ENCODE measurements at places on chromosomes 11 and 22. TPM values are rescaled to one million over a fixed set of nuclear protein-coding genes. Genes with fewer than 3 reads are reported as not detected.

DNA sequence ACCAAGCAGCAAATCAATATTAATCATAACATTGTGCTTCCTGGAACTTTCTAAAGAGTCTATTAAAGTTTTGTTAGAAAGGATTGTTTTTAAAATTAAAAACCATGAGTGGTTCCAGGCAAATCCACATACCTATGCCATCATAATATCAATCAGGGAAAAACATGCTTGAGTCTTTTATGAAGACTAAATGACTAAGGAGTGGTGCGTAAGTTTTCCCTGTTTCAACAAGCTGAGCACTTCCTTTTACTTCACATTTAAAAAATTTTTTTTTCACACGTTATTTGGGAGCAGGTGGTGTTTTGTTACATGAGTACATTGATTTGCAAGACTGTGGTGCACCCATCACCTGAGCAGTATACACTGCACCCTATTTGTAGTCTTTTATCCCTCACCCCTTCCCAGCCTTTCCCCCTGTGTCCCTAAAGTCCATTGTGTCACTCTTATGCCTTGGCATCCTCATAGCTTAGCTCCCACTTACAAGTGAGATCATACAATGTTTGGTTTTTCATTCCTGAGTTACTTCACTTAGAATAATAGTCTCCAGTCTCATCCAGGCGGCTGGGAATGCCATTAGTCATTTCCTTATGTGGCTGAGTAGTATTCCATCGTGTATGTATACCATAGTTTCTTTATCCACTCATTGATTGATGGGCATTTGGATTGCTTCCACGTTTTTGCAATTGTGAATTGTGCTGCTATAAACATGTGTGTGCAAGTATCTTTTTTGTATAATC, 1190.3 kb upstream of the RAG2 start:
- H3K27ac ChIP-seq, result no peak overlapping the region
- H3K4me1 ChIP-seq, result no peaks in the 10 kb centered on the region
- no peaks in the 10 kb centered on the region for H3K36me3 ChIP-seq

GRCh38 chr11:73493956-73494598, 103.8 kb downstream of the FAM168A start:
- no peak for DNase-seq
- no peak overlapping the region for H3K4me3 ChIP-seq
- H3K36me3 ChIP-seq, result no peaks in the 10 kb centered on the region
- H3K4me1 ChIP-seq, result no peaks in the 10 kb centered on the region

GCAT gene
- 3.8 TPM for total RNA-seq

DNA sequence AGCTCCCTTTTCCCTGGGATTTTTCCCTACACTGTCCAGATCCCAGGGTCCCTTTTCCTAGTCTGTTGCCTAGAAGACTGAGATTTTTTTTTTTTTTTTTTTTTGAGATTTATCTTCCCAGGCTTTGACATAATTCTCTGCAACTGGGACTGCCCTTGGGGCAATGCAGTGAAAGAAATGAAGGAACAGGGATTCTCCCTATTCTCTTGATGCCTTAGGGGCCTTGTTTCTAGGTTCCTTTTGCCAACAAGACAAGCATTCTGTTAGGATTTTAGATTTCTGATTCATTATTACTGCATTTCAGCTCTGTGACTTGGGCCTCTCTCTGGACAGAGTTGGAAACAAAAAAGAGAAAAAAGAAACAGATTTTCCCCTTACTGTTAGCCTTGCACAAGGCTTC, 47.3 kb downstream of the QSER1 start:
- H3K27me3 ChIP-seq, result no peaks in the 10 kb centered on the region
- H3K27ac ChIP-seq, result no peak overlapping the region
- no peak overlapping the region for H3K4me3 ChIP-seq
- DNase-seq, result no peak
- H3K4me1 ChIP-seq, result no peaks in the 10 kb centered on the region

DNA sequence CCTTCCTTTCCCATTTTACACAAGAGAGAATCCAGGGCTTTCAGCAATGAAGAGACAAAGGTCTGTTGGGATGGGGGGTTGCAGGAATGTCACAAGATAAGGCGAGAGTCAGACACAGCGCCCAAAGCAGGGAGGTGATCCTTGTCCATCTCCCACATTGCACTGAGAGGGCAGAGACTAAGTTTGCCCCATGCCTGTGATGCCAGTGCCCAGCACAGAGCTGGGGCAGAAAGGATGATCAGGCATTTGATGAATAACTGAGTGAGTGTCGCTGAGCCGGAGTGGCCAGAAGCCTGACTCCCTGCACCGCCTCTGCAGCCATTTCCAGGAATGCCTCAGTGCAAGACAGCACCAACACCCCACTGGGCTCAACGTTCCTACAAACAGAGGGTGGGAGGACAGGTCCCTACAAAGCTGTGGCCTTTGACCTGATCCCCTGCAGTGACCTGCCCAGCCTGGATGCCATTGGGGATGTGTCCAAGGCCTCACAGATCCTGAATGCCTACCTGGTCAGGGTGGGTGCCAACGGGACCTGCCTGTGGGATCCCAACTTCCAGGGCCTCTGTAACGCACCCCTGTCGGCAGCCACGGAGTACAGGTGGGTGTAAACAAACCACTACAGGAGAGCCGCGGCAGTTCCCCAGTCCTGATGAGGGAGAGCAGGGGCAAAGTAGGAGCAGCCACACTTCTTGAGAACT, 2.3 kb downstream of the UPK3A start:
- H3K4me1 ChIP-seq, result peaks cover 8% of the 10 kb centered on the region
- DNase-seq, result no peak
- H3K36me3 ChIP-seq, result no peaks in the 10 kb centered on the region
- H3K4me3 ChIP-seq, result no peak overlapping the region
- peaks cover 8% of the 10 kb centered on the region for H3K27me3 ChIP-seq
- H3K27ac ChIP-seq, result no peak overlapping the region

DNA sequence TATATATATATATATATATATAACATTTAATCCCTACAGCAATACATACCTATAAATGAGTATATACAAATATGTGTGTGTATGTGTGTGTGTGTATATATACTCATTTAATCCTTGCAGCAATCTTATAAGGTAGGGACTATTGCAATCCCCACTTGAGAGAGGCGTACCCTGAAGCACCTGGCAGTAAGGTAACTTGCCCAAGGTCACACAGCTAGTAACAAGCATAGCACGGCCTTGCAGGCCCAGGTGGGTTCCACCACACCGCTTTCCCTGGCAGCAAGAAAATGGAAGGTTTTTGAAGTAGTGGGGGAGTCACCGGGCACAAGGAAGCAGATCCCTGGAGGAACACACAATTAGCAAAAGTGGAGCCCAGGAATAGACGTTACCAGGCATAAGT, 3.3 kb upstream of the ADA2 start:
- H3K36me3 ChIP-seq, result no peaks in the 10 kb centered on the region
- no peak for DNase-seq
- H3K27me3 ChIP-seq, result no peaks in the 10 kb centered on the region
- no peaks in the 10 kb centered on the region for H3K4me1 ChIP-seq
- H3K27ac ChIP-seq, result no peak overlapping the region
